ENCODE measurements at places on chromosomes 4 and X.

- H3K27me3 ChIP-seq, result no peaks in the 10 kb centered on the region
- no peak overlapping the region for H3K4me3 ChIP-seq
- H3K36me3 ChIP-seq, result no peaks in the 10 kb centered on the region
- H3K27ac ChIP-seq, result no peak overlapping the region
- no peaks in the 10 kb centered on the region for H3K4me1 ChIP-seq
Measured at GRCh38 chrX:46039526-46039925, 505.7 kb downstream of the ZNF674 start.

DNA sequence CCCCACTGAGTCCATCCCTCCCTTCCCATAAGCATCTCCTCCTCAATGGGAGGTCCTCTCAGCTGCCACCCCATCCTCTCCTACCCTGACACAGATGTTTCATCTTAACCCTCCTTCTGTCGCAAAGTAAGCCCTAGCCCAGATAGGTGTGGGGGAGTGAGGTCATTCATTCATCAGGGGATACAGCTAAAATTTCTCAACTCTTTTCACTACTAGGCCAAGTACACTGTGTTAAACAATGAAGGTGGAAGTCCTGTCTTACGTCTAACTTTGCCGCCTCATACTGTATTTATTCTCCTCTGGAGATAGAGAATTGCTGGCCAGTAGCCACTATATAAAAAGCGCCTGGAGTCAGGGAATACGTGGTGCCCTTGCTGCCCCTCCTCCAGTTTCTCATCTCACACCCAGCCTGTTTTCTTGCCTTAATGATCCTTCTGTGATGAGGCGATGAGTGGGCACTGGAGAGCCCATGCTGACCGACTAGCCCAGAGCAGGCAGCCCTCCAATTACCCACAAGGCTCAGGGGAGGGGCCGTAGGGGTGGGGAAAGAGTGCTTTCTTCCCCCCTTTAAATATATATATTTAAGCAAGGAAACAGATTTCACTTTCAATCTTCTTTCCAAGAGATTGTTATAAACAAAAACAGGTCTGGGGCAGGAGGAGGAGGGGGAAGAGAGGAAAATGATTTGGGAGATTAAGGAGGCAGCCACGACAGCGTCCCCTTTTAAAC, 149.5 kb downstream of the PJA1 start:
- no peak overlapping the region for H3K27ac ChIP-seq
- no peak for DNase-seq
- H3K36me3 ChIP-seq, result no peaks in the 10 kb centered on the region
- no peaks in the 10 kb centered on the region for H3K4me1 ChIP-seq
- no peak overlapping the region for H3K4me3 ChIP-seq

DNA sequence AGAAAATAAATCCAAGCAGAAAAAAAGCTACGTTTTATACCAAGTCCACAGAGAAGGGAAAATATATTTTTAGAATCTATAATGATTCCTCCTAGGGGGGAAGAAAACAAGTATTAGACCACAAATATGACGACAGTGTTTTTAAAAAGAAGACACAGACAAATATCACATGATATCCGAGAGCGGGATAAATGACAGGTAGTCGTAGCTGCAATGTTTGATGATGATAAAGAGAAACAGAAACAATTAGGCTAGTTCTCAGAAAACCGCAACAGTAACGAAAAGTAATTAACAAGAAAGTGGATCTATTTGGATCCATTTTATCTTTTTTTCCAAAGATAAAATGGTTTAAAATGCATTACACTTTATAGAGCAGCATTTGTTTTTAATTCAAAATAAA, 918 bp downstream of the HAUS3 start:
- peak overlapping the region; percentile 90 for H3K4me3 ChIP-seq
- H3K36me3 ChIP-seq, result peaks cover 15% of the 10 kb centered on the region
- H3K27ac ChIP-seq, result peak overlapping the region; percentile 68
- H3K4me1 ChIP-seq, result peaks cover 33% of the 10 kb centered on the region

- H3K4me1 ChIP-seq, result no peaks in the 10 kb centered on the region
- H3K36me3 ChIP-seq, result no peaks in the 10 kb centered on the region
- no peak overlapping the region for H3K4me3 ChIP-seq
- H3K27ac ChIP-seq, result no peak overlapping the region
- H3K27me3 ChIP-seq, result no peaks in the 10 kb centered on the region
- DNase-seq, result no peak
Measured at GRCh38 chr4:165418073-165418472, 39.3 kb downstream of the CPE start.

Data from endothelial cell (in vitro differentiated cells).